ENCODE measurements at places on chromosomes 6 and 20. TPM values are rescaled to one million over a fixed set of nuclear protein-coding genes. Genes with fewer than 3 reads are reported as not detected.

PSORS1C1 gene
- not detected for total RNA-seq

C6orf163 gene
- total RNA-seq, result 3.3 TPM

HIVEP2 gene
- total RNA-seq, result 75.1 TPM

CD24 gene
- total RNA-seq, result 0.98 TPM

POM121L2 gene
- total RNA-seq, result not detected

CST3 gene
- 5.2 TPM for total RNA-seq

TREML4 gene
- not detected for total RNA-seq

GJA1 gene
- not detected for total RNA-seq

SOBP gene
- total RNA-seq, result 0.95 TPM
